ENCODE measurements at places on chromosomes 5 and 9. TPM values are rescaled to one million over a fixed set of nuclear protein-coding genes. Genes with fewer than 3 reads are reported as not detected.

The IFNA21 gene
- total RNA-seq, result not detected

The GDF9 gene
- 0.29 TPM for total RNA-seq

The SARDH gene
- total RNA-seq, result 10.9 TPM

The TSLP gene
- total RNA-seq, result 0.88 TPM

The PIGO gene
- 15.0 TPM for total RNA-seq

The SOX30 gene
- total RNA-seq, result under 0.01 TPM

The TMEM174 gene
- total RNA-seq, result not detected

The NR2F1-AS1 gene
- total RNA-seq, result 15.9 TPM

The SPINK13 gene
- total RNA-seq, result not detected

The OR1L8 gene
- total RNA-seq, result under 0.01 TPM

The CAMK2A gene
- 0.88 TPM for total RNA-seq

GRCh38 chr5:141809380-141810096 lies 68.7 kb downstream of the PCDH1 start:
- H3K27ac ChIP-seq, result no peak overlapping the region
- no peaks in the 10 kb centered on the region for H3K36me3 ChIP-seq
- DNase-seq, result peak; percentile 57
- H3K4me3 ChIP-seq, result no peak overlapping the region

- H3K4me1 ChIP-seq, result peaks cover 22% of the 10 kb centered on the region
- H3K36me3 ChIP-seq, result peaks cover 6% of the 10 kb centered on the region
- DNase-seq, result no peak
- H3K4me3 ChIP-seq, result peak overlapping the region; percentile 78
- peak overlapping the region; percentile 87 for H3K27ac ChIP-seq
Observed at GRCh38 chr5:98769959-98770208, 3.6 kb upstream of the RGMB start.

DNA sequence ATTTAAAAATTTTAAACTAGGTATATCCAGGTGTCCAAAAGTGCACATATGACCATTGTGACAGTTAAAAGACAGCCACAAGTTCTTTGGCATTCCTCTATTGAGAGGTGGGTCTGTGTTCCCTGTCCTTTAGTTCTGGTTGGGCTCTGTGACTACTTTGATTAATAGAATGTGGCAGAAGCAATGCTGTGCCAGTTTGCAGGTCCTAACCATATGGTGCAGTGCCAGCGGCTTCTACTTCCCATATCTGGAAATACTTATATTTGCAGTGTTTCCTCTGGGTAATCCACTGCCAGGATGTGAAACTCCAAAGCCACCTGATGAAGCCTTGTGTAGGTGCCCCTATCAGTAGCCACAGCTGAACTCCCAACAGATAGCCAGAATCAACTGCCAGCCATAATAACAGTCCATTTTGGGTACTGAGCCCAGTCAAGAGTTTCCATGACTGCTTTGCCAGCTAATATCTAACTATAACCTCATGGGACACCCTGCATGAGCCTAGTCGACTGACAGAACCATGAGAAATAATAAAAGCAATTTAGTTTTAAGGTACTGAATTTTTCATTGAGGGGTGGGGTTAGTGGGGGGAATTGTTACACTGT lies 361.0 kb upstream of the SEMA6A start:
- H3K36me3 ChIP-seq, result no peaks in the 10 kb centered on the region
- no peaks in the 10 kb centered on the region for H3K27me3 ChIP-seq
- H3K4me3 ChIP-seq, result no peak overlapping the region
- H3K27ac ChIP-seq, result no peak overlapping the region
- no peaks in the 10 kb centered on the region for H3K4me1 ChIP-seq

DNA sequence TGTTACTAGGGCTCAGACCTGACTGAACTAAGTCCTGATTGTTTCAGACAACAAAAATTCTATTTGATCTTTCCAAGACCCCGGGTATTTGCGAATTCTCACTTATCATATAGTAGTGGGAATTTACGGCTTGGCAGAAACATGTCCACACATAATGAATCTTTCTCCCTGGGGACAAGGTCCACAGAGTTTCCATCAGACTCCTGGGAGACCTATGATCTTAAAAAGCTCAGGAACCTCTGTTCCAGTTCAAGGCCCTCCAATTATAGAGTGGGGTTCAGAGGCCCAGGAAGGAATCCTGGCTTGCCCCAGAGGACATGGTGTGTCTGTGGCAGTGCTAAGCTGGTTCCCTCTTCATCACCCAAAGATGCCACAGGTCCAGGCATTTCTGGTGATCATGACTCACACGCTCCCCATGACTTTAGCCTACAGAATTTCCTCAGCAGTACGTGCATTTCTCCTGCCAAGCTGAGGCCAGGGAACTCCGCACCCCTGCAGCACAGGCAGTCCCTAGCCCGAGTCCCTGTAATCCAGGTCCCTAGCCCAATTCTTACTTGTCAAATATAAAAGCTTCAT lies 12.6 kb downstream of the RAPGEF1 start:
- peaks cover 35% of the 10 kb centered on the region for H3K4me1 ChIP-seq
- H3K36me3 ChIP-seq, result no peaks in the 10 kb centered on the region
- DNase-seq, result peak; percentile 87
- H3K27me3 ChIP-seq, result no peaks in the 10 kb centered on the region

DNA sequence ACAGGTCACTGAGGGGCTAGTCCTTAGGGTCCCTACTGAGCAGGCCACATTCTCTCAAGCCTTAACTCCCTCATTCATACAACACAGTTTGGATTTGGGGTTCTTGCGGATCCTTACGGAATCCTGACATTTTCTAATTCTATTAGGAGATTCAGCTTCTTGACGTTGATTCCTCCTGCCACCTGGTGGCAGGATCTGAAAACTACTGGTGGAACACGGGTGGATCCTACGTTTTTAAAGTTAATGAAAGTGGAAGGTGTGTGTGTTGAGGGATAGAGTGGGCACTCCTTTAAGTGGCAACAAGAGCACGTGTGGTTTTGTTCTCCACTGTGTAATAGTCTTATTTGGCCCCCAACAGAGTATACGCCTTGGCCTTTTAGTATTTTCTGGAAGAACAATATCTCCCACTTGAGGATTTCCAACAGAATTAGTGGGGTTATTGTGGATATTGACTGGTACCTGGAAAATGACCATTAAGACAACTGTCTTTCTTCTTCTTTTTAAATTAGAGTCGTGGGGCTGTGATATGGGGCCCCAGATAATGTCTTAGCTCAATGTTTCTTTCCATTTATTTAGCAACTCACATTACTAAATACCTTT lies 25.2 kb downstream of the SLC28A3 start:
- no peaks in the 10 kb centered on the region for H3K36me3 ChIP-seq
- H3K4me1 ChIP-seq, result peaks cover 10% of the 10 kb centered on the region
- no peak for DNase-seq
- peaks cover 2% of the 10 kb centered on the region for H3K27me3 ChIP-seq
- no peak overlapping the region for H3K27ac ChIP-seq

- H3K27ac ChIP-seq, result no peak overlapping the region
- H3K4me1 ChIP-seq, result no peaks in the 10 kb centered on the region
- H3K36me3 ChIP-seq, result no peaks in the 10 kb centered on the region
- no peak overlapping the region for H3K4me3 ChIP-seq
- no peaks in the 10 kb centered on the region for H3K27me3 ChIP-seq
Observed at GRCh38 chr5:2904956-2905355, 153.5 kb upstream of the IRX2 start.

- H3K27ac ChIP-seq, result peak overlapping the region; percentile 67
- no peaks in the 10 kb centered on the region for H3K27me3 ChIP-seq
- H3K4me3 ChIP-seq, result no peak overlapping the region
- no peak for DNase-seq
- H3K4me1 ChIP-seq, result peaks cover 24% of the 10 kb centered on the region
Observed at GRCh38 chr5:37812365-37812764, 27.5 kb downstream of the GDNF start.

GRCh38 chr5:176647843-176648473 lies 674 bp downstream of the TSPAN17 start:
- peak; percentile 92 for DNase-seq
- no peaks in the 10 kb centered on the region for H3K27me3 ChIP-seq
- peak overlapping the region; percentile 91 for H3K4me3 ChIP-seq
- peaks cover 13% of the 10 kb centered on the region for H3K4me1 ChIP-seq
- peak overlapping the region; percentile 61 for H3K27ac ChIP-seq
- no peaks in the 10 kb centered on the region for H3K36me3 ChIP-seq
